ENCODE measurements at places on chromosomes 2 and 18. TPM values are rescaled to one million over a fixed set of nuclear protein-coding genes. Genes with fewer than 3 reads are reported as not detected.

GRCh38 chr18:40930211-40930882 lies 1024.7 kb upstream of the PIK3C3 start:
- DNase-seq, result no peak

The CLEC4F gene
- not detected for total RNA-seq

DNA sequence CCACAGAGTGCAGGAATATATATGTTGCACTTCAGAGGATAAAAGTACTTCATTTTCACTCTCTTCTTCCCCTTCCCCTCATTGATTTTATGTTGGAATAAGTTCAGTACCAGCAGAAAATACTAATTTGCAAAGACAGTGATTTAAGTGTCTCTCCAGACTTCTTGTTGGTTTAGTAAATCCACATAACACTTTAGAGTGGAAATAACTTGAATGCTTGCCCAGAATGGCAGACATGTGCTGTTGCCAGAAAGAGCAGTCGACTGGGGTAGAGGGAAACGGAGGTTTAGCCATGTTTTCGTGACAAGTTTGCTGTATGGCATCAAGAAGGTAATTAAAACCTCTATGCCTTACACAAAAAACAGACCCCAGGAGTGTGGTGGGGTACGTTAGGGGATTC lies 246.0 kb upstream of the CXCR4 start:
- DNase-seq, result no peak

- no peak for DNase-seq
Observed at GRCh38 chr18:12770469-12771219, 67.8 kb downstream of the PSMG2 start.

GRCh38 chr2:74759986-74760385 lies 73.9 kb upstream of the HK2 start:
- no peak for DNase-seq

The GPR55 gene
- total RNA-seq, result 0.79 TPM

GRCh38 chr2:170610615-170611014 lies 104.5 kb upstream of the SP5 start:
- no peak for DNase-seq

GRCh38 chr2:176554101-176555048 lies 285.1 kb downstream of the MTX2 start:
- DNase-seq, result peak; percentile 67

- DNase-seq, result no peak
Observed at GRCh38 chr2:31049264-31049663, 89.0 kb downstream of the GALNT14 start.
